ENCODE measurements at places on chromosomes 5 and 9. TPM values are rescaled to one million over a fixed set of nuclear protein-coding genes. Genes with fewer than 3 reads are reported as not detected.

The CD14 gene
- 46.9 TPM for total RNA-seq

The FGF1 gene
- total RNA-seq: 6.6 TPM

The OBP2B gene
- 0.98 TPM for total RNA-seq

The FBP1 gene
- total RNA-seq: 7.4 TPM

The PAEP gene
- not detected for total RNA-seq

The DMRT3 gene
- total RNA-seq: 1.8 TPM

The SYK gene
- total RNA-seq: 11.8 TPM

The ZBED3 gene
- total RNA-seq: 4.8 TPM

The LYSMD3 gene
- total RNA-seq: 19.3 TPM

The GLIPR2 gene
- total RNA-seq: 26.9 TPM

The ALDH7A1 gene
- 38.7 TPM for total RNA-seq

The ZFP2 gene
- total RNA-seq: 2.1 TPM

The KCTD16 gene
- total RNA-seq: 0.32 TPM

The SURF4 gene
- 109 TPM for total RNA-seq

The FGF10 gene
- 60.5 TPM for total RNA-seq

The EGFLAM gene
- total RNA-seq: 30.5 TPM

The PHYHD1 gene
- 24.3 TPM for total RNA-seq

The DDX41 gene
- 110 TPM for total RNA-seq

The BARX1 gene
- total RNA-seq: 2.6 TPM

The FOXD4L4 gene
- not detected for total RNA-seq

The PTGS1 gene
- 2.6 TPM for total RNA-seq

The JAK2 gene
- total RNA-seq: 28.8 TPM

The WNT8A gene
- not detected for total RNA-seq

The JAKMIP2 gene
- total RNA-seq: 0.64 TPM

The PLEKHG4B gene
- 5.4 TPM for total RNA-seq

The C5orf58 gene
- not detected for total RNA-seq

The IL33 gene
- 11.7 TPM for total RNA-seq

The TTC16 gene
- 0.16 TPM for total RNA-seq

The TJP2 gene
- 85.2 TPM for total RNA-seq

The NOXA1 gene
- 2.9 TPM for total RNA-seq

The LHX3 gene
- not detected for total RNA-seq

The SCGB3A2 gene
- total RNA-seq: not detected

The DAPK1 gene
- total RNA-seq: 14.7 TPM

The TEX48 gene
- not detected for total RNA-seq

The PCDHB14 gene
- total RNA-seq: 4.2 TPM

The FAM78A gene
- 1.6 TPM for total RNA-seq

The CPEB4 gene
- 36.4 TPM for total RNA-seq

The PLAC8L1 gene
- not detected for total RNA-seq

The ECSCR gene
- 6.6 TPM for total RNA-seq

The CNTFR gene
- 15.4 TPM for total RNA-seq

The CTSV gene
- total RNA-seq: 0.48 TPM

The BNC2 gene
- total RNA-seq: 17.0 TPM

The SLC6A19 gene
- not detected for total RNA-seq

The SLC25A48 gene
- total RNA-seq: 0.33 TPM

The SOX30 gene
- not detected for total RNA-seq

The PLAA gene
- 27.1 TPM for total RNA-seq
